Immature natural killer cell (primary cell): ENCODE measurements at places on chromosomes 12 and 14. TPM values are rescaled to one million over a fixed set of nuclear protein-coding genes. Genes with fewer than 3 reads are reported as not detected.

DNA sequence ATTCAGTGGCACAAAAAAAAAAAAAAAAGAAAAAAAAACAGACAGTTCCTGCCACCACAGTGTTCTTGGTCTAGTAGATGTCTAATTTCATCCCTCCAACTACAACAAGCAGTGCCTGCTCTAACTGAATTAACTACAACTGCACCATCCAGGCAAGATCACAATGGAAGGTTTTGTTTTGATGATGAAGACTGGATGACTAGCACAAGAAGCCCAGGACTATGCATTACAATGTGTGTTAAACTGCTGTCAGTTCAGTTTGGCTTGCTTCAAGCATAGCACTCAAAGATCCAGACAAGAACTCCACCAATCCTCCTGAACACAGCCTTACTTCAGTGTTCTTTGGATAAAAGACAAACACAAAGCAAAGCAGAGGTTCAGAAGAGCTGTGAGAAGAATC, 279.9 kb downstream of the GRIN2B start:
- DNase-seq: no peak

GRCh38 chr14:90288651-90289355, 32.5 kb downstream of the PSMC1 start:
- DNase-seq: peak; percentile 9

- no peak for DNase-seq
Observed at GRCh38 chr12:101050631-101051030, 159.4 kb downstream of the SLC5A8 start.

Gene SDR9C7
- polyA plus RNA-seq: not detected

DNA sequence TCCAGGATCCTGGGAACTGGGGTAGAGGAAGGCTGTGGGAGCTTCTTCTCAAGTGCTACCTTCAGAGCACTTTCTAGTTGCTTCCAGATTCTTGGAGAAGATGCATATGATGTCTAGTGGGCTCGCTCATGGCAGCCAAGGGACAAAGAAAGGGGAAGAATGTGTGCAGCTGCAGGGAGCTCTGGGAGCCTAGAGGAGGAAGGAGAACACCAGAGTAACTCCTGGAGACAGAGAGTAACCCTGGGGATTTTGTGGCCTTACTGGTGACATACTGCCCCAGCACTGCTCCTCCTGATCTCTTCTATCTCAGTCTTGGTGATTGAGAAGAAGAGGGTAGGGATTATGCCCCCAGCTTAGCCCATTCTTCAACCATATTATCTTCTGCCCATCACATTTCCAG, 10.3 kb upstream of the SP7 start:
- no peak for DNase-seq

Gene MAGOHB
- 58.7 TPM for polyA plus RNA-seq

Gene B3GNT4
- 0.82 TPM for polyA plus RNA-seq

DNA sequence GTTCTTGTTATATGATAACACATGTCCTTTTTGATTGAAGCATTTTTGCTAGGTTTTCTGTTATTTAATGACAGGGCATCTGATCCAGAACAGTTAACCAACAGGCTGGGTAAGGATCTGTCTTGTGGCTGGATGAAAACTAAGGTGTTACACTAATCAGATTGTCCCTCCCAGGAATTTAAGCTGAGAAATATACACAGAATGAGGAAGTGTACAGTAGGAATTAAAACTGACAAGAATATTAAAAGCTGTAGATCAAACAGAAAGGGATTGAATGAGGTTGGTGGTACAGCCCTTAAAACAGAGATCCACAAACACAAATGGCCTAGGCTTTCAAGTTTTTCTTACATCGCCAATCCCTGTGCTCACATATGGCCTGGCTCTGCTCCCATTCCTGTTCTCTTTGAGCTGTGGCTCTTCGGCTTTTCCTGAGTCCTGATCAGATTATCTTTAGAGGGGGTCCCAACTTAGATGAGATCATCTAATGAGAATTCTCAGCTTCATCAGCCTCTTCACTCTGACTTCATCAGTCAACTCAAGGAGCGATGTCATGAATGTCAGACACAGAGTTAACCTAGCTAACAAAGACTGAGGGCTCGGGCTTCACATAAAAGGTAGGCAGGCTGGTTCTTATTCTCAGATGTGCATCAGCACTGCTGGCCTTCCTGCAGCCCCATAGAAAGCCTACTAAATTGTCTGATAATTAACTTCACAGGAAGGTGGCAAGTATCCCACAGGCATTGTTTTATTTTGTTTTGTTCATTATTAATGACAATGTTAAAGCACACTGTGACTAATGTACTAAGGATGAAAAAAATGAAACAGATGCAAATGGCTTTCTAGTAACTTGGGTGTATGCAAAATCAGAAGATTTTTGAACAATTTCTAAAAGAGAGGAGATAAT, 11.4 kb downstream of the PYGL start:
- DNase-seq: no peak

Gene OTX2
- not detected for polyA plus RNA-seq

Gene KERA
- not detected for polyA plus RNA-seq

- no peak for DNase-seq
Observed at GRCh38 chr12:52434081-52434733, at the start of gene KRT75. Gene KRT75 (minus strand): TSS chr12:52434371. CDS start chr12:52434304, 67 bp downstream.

- DNase-seq: no peak
Observed at GRCh38 chr12:120159509-120160237, 34.8 kb downstream of the GCN1 start.

Gene PTPN21
- polyA plus RNA-seq: not detected

DNA sequence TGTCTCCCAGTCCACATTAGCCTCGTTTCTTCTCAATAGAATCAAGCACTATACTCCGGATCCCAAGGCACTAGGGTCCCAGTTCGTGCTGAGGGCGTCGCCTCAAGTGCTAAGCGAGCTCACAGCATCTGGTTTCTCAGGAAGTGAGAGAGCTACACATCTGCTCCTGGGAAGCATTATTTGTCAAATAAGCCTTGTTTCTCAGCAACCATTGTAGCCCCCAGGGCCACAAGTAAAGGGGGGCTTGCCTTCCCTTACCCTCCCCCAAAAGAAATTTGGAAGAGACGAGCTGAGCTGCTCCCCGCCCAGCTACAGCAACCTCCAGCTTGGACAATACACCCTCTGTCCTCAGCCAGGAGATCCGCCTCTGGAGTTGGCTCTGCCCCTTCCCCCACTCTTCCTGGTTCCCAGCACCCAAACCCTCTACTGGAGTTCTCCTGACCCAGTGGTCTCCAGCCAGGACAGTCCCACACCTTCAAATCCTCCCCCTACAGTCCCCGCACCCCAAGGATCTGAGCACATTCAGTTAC, 5.7 kb upstream of the TNS2 start:
- DNase-seq: no peak

Gene TSHR
- not detected for polyA plus RNA-seq

Gene GDF3
- not detected for polyA plus RNA-seq

GRCh38 chr12:123152833-123153232, 1.9 kb upstream of the PITPNM2 start:
- DNase-seq: peak; percentile 12

Gene KRT73
- 3.3 TPM for polyA plus RNA-seq

DNA sequence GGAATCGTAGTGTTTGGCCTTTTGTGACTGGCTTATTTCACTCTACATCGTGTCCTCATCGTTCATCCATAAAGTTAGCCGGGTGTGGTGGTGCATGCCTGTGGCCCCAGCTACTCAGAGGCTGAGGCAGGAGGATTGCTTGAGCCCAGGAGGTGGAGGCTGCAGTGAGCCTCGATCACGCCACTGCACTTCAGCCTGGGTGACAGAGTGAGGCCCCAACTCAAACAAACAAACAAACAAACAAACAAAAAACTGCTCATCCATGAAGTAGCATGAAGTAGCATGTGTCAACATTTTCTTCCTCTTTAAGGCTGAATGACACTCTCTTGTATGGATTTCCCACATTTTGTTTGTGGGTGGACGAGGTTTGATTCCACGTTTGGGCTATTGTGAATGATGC, 44.0 kb upstream of the MEG3 start:
- no peak for DNase-seq

Gene ERBB3
- not detected for polyA plus RNA-seq

DNA sequence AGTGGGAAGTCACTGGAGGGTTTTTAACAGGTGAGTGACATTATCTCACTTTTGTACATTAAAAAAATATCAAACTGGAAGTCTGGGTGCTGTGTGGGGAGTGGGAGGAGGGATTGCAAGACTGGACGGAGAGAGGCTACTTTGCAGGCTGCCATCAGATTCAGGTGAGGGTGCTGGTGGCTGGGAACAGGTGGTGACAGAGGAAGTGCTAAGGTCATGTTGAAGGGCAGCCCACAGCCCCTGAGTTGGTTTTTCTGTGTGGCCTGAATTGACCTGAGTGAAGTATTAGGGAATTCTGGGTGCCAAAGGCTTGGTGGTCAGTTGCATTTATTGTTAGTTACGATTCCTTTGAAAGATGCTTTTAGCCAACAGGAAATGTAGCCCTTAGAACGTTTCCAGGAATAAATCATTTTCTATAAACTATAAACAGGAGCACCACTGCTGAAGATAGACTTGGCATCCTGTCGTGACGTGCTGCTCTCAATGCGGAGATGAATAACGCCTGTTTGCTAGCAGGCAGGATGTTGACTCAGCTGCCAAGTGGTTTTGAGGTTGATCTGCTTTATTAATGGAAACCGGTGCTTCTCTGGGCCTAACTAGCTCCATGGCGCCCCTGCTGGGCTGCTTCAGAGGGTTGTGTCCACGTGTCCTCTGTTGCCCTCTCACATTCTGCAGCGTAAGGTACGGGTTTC, 707.5 kb upstream of the TMEM132C start:
- peak; percentile 31 for DNase-seq

DNA sequence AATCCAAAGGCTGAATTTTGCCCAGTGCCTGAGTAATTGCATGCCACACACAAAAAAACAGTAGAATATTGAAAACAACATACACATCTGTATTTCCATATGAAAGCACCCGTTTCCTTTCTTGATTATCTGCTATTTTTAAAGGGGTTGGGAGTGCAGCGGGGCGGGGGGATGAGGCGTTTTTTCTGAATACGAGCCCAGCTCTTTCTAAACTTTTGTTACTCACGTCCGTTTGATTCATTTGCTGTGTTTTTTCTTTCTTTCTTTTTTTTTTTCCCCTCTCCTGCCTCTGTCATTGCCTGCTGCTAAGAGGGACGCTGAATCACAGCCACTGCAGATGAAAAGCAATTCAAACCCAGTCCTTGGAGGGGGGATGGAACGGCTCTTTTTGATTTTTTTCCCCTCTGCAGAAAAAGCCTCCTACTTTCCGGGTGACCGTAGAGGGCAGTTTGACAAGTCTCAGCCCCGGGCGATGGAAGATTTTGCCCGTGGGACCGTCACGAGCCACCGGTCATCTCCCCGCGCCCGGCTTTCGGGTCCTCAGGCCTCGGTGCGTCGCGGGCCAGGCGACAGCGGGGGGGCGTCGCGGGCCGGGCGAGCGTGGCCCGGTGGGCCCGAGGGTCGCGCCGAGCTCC, 572 bp upstream of the RASSF8 start:
- no peak for DNase-seq

Gene LRP1-AS
- polyA plus RNA-seq: not detected

DNA sequence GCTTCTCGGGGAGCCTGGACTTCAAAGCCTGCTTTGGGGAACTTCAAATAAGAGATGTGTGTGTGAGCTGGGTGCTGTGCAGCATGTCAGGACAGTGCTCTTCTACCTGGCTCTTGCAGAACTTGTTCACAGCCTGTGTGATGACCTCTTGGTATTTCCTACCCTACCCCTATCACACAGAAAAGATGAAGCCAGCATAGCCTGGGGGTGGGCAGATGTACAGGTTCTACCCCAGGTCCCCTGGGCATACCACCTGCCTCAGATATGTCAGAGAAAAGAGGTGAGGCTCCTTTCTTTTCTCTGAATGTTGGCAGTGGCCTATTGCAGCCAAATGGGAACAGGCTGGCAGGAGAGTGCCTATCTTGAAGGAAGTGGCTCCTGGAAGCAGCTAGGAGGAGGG, 111.7 kb upstream of the ALG10B start:
- DNase-seq: no peak

DNA sequence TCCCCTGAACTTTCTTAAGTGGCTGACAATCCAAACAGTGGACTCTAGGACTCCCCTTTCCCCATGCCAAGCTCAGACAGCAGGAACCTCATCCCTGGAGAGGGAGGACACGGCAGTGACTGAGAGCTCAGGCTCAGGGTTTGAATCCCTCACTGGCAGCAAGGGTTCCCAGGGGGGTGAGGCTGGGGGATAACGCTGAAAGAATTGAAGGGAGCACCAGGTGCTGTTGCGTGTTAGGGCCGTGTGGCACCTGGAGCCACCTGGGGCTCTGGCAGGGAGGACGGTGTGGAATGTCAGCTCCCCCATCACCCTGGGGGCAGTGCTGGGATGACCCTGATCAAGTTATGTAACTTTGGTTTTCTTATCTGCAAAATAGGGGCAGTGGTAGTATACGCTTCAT, 40.1 kb downstream of the ANO2 start:
- DNase-seq: no peak

Gene BHLHE41
- not detected for polyA plus RNA-seq

Gene PTPRR
- polyA plus RNA-seq: 7.8 TPM

GRCh38 chr12:92002673-92003382, 142.8 kb downstream of the BTG1 start:
- DNase-seq: no peak

Gene EID3
- polyA plus RNA-seq: 9.5 TPM

- no peak for DNase-seq
Observed at GRCh38 chr12:83157604-83158003, 470.9 kb downstream of the TMTC2 start.

Gene CCDC198
- not detected for polyA plus RNA-seq

DNA sequence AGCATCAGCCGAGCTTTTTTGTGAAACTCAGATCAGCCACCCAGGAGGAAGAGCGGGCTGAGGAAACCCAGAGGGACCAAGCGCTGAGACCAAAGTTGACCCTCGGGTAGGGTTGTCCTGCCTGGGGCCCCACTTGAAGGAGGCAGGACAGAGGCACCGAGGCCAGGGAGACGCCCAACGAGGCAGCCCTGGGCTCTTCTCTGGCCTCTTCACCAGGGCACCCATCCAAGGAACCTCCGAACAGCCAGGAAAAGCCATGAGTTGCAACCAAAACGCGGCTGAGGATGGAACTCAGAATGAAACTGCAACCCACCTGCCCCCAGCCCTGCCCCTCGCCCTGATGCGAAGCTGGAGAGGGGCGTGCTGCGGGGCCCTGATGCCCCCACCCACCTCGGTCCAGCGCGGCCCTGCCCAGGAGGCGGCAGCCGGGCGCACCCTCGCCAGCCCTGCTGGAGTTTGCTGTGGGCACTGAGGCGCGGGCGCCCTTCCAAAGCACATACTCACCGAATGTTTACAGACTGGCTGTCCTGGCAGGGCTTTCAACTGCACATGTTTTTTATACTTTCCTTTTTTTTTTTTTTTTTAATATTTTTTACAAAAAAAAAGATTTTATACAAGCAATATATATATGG, 41.9 kb downstream of the JDP2 start:
- DNase-seq: no peak

- DNase-seq: no peak
Observed at GRCh38 chr14:102507081-102507856, 2.3 kb downstream of the ANKRD9 start.

GRCh38 chr12:65532764-65533163, 254.3 kb downstream of the MSRB3 start:
- DNase-seq: no peak

GRCh38 chr14:41785696-41786095, 179.0 kb downstream of the LRFN5 start:
- DNase-seq: no peak

- no peak for DNase-seq
Observed at GRCh38 chr14:72514660-72515025, 379.3 kb downstream of the DPF3 start.

- no peak for DNase-seq
Observed at GRCh38 chr12:65603438-65604351, 220.6 kb upstream of the HMGA2 start.

Gene NEUROD4
- polyA plus RNA-seq: not detected

Gene AQP2
- polyA plus RNA-seq: not detected

GRCh38 chr14:76088771-76089571, 62.8 kb upstream of the GPATCH2L start:
- no peak for DNase-seq

Gene RNASE7
- polyA plus RNA-seq: not detected
